ENCODE measurements at places on chromosomes 12 and 14.
A peak's percentile ranks its signal among the peaks of the same experiment; 100 is the strongest.

GRCh38 chr14:90660865-90661570, 155.2 kb downstream of the TTC7B start:
- DNase-seq, result no peak

DNA sequence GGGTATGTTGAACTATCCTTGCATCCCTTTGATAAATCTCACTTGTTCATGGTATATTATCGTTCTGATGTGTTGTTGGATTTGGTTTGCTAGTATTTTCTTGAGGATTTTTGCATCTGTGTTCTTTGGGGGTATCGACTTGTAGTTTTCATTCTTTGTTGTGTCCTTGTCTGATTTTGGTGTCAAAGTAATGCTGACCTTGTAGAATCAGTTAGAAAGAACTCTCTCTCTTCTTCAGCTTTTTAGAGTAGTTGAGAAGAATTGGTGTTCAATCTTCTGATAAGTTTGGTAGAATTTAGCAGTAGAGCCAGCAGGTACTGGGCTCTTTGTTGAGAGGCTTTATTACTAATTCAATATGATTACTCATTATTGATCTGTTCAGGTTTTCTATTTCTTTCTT, 707.2 kb upstream of the LRFN5 start:
- no peak for DNase-seq

GRCh38 chr12:45991284-45992249, 1.2 kb upstream of the SCAF11 start:
- DNase-seq, result peak; percentile 59

DNA sequence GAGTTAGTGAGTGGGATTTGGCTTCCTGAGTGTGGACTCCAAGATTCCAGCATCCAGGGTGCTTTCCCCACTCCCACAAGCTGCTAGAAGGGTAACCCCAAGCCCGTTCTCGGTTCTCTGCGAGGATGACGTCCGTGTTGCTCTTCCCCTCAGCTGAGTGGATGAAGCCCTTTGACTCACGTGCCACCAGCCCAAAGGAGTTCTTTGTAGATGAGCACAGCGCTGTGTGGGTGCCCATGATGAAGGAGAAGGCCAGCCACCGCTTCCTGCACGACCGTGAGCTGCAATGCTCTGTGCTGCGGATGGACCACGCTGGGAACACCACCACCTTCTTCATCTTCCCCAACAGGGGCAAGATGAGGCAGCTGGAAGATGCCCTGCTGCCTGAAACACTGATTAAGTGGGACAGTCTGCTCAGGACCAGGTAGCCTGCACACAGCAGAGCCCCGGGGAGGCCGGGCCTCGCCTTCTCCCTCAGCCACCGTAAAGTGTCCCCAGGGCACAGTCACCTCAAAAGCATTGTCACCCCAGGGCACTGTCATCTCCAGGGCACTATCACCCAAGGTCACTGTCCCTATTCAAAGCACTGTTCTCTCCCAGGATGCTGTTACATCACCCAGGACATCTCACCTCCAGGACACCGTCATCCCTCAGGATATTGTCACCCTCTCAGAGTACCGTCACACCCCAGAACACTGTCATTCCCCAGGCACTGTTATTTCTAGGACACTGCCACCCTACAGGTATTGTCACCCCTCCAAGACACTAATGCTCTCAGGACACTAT, 31.3 kb downstream of the SERPINA3 start:
- no peak for DNase-seq

DNA sequence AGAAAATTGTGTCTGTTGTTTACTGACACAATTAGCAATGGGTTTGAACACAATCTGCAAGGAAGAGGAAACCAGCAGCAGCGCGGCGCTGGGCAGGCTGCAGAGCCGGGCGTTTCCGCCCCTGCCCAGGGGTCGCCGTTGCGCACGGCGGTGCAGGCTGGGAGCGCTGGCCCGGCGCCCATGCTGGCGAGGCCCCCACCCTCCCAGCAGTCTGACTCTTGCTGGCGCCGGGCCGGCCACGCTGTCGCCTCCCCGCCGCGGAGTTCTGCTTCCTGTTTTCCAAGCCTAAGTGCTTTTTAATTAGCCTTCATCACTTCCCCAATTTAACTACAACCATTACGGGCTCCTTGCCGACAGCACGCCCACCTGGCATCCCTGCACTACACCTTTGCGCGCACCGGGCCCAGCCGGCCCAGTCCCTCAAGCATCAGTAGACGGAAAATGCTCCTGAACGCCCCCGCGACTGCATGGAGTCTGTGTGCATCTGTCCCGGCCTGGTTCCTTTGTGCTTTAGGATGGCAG, 212.1 kb downstream of the GXYLT1 start:
- peak; percentile 4 for DNase-seq

DNA sequence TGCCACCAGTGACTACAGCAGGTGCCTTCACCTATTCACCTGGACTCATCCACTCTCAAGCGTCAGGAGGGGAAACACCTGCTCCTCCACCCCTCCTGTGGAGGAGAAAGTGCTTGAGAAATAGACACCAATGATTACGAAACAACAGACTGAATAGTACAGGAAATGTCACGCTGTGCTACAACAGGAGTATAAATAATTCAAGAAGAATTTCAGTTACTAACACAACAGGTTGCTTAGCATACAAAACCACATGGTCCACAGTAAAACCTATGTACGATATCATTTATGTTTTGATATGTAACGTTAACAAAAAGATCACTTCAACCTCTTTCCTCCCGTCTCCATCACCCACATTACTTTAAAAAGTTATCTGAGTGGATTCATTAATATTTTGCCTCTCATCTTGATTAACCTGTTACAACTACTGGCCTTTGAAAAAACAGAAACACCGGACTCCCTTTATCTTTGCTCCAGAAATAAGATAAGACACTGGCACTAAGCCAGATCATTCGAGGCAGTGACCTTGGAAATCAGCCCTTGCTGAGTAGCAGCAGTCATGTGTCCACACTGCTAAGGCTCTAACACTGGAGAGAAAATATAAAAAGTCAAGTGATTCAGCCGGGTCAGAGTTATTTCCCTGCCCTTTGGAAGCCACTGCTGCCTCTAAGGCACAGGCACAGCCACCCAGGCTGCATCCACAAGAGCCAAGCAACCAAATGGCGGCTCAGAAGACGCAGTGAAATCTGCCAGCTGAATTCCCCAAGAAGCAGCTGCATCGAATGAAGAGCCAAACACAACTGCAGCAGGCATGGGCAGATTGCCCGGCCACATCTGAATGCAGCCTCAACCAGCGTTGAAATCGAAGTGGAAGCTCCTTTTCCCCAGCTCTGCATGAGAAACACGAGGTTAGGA, 40.9 kb downstream of the NT5DC3 start:
- no peak for DNase-seq

DNA sequence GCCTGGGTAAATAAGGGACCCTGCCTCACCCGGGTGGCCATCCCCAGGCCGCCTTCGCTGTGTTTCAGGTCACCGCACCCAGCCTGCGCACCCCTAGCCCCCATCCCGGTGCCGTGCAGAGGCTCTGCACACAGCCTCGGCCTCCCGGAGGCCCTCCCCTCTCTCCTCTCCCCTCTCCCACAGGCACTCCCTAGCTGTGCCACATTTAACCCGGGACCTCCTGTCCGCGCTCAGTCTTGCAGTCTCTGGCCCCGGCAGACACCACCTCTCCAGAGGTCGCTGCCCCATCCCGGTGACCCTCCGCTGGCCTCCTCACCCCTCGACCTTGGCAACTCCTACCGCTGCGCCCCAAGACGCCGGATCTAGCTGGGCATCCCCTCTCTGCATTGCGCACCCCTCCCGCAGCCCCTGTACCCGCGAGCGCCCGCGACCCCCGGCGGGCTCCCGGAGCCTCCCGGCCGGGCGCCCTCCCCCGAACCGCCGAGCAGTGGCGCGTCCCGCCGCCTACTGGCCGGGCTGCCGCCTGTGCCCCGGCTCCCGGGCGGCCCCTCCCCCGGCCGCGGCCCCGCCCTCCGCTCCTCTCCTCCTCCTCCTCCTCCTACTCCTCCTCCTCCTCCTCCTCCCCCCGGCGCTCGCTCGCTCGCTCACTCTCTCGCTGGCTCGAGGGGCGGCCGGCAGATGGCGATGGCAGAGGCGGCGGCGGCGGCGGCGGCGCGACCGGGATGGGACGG, 120.7 kb downstream of the AACS start:
- DNase-seq, result no peak

- DNase-seq, result no peak
Measured at GRCh38 chr12:129276361-129277060, 423.2 kb downstream of the GLT1D1 start.

- DNase-seq, result no peak
Measured at GRCh38 chr14:65167072-65167645, 64.8 kb upstream of the MAX start.

DNA sequence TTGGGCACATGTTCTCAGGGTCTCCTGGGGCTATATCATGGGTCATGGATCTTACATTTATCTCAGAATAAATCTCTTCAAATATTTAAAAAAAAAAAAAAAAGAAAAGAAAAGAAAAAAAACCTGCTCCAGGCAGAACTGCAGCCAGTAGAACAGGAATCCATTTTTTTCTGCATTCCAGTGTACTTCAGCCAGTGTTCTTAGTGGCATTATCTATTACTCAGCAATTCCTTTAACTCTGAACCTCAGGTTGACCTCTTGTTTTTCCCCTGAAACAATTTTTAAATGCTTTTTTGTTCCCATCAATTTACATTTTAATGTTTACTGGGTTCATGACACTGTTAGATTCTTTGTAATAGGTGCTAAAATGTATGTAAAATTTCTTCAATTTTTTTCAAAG, 66.7 kb upstream of the STXBP6 start:
- no peak for DNase-seq

GRCh38 chr14:32938719-32939253, at the start of gene NPAS3:
TSS of gene NPAS3 (plus strand) at chr14:32938879.
- no peak for DNase-seq

DNA sequence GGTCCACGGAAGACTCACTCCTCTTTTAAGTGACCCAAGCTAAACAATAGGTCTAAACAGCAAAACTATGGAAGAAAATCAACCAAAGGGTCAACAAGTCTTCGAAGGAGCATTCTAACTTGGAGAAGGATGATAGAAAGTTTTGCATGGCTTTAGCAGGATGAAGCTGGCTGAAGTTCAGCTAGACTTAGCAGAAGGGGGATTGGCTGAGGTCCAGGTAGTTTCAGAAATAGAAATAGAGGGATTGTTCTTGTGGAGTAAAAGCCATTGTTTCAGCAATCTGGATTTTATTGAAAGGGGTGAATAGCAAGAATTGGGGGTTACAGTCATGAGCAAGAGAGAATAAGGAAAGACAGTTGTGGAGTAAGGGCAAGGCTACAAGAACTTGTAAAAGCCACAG, 84.7 kb upstream of the TSPAN8 start:
- DNase-seq, result no peak

GRCh38 chr12:79932357-79932756, 2.5 kb downstream of the PPP1R12A start:
- no peak for DNase-seq

DNA sequence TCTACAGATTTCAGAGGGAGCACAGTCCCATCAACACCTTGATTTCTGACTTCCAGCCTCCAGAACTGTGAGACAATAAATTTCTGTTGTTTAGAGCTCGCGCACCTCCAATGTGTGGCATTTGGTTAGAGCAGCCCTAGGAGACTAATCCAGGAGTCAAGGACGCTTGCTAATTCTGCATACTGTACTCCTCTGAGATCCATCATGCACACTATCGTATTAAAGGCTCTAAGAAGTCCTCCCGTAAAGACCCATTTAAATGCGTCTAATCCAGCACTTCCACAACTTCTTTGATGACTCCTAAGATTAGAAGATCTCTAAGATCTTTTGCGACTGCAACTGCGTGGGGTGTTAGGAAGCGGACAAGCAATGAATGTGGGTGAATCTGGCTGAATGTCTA, 30.4 kb downstream of the MAP1LC3B2 start:
- no peak for DNase-seq

DNA sequence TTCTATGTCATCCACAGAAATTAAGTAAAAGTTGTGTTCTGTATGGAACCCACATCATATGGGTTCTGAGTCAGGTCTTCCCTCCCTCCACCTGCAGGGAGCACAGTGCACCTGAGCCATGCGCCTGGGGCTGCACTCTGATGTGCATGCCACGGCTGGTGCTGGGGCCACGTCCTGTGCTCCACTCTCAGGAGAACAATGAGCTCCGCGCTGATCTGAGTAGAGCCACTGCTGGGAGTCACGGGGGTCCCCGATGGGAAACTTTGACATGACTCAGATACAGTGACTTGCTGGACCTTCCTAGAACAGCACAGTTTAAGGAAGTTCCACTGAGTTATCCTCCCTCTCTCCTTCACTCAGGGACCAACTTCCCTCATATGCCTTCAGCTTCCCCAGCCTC, 683.4 kb downstream of the TMEM121 start:
- DNase-seq, result peak; percentile 69

DNA sequence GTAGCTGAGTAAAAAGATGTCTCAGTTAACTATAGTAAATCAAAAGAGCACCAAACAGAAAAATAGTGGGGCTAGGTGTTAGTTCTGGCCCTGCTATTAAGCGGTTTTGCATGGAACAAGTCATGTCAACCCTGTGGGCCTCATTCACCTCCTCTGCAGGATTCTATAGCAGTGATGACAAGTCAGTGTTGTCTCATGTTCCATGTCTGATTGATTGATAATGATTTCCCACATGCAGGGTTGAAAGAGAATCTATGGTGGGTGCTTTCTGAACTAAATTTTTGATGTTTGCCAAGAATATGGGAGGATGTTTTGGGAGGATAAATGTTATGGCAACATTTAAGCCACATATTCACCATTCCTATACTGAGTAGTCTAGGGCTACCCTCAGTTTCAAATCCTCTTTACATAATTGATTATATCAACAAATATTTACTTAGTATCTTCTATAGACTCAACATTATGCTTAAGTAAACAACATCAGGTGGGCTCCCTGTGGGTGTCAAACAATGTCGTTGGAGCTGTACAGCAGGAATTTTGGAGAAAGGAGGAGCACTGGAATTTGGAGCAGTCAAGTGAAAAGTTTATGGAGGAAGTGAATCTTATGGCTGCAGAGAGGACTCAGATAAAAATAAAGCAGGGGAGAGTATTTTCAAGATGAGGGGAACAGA, 48.6 kb downstream of the IRAK3 start:
- no peak for DNase-seq

- DNase-seq, result no peak
Measured at GRCh38 chr12:3973973-3974644, 100.9 kb upstream of the PARP11 start.

DNA sequence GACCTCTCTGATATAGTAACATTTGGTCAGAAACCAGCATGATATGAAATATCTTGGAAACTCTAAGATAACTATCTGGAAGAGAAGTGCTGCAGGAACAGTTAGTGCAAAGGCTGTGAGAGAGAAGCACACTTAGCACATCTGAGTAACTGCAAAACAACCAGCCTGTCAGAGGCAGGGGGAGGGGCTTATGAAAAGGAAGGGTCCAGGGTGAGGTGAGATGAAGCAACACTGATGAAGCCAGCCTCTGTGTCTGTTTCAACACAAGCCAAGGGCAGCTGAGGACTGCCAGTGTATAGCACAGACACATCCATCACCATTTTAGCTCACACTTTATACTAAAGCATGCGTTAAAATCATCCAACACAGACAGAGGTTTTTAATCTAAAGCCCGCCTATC, 37.4 kb upstream of the OVCH1 start:
- no peak for DNase-seq

DNA sequence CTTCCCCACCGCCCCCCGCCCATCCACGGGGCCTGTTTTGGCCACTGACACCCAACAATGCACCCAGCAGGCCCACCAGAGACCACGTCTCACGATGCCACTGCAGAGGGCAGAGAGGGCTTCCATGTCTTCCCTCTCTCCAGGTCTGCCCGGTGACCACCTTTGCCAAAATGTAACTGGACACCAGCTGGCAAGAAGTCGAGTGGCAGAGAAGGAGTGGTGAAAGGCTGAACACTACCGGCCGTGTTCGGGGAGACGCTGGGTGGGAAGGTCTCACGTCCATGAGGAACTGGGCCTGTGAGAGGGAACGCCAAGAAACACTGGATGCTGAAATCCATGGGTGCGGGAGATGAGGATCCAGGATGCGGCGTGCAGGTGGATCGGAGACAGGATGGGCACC, 308.2 kb downstream of the ADGRD1 start:
- DNase-seq, result no peak

Data from T-cell (primary cell).